ENCODE measurements at places on chromosomes 16 and 17.

GRCh38 chr16:6284731-6285130 lies 1047.9 kb upstream of the RBFOX1 start:
- DNase-seq = no peak

DNA sequence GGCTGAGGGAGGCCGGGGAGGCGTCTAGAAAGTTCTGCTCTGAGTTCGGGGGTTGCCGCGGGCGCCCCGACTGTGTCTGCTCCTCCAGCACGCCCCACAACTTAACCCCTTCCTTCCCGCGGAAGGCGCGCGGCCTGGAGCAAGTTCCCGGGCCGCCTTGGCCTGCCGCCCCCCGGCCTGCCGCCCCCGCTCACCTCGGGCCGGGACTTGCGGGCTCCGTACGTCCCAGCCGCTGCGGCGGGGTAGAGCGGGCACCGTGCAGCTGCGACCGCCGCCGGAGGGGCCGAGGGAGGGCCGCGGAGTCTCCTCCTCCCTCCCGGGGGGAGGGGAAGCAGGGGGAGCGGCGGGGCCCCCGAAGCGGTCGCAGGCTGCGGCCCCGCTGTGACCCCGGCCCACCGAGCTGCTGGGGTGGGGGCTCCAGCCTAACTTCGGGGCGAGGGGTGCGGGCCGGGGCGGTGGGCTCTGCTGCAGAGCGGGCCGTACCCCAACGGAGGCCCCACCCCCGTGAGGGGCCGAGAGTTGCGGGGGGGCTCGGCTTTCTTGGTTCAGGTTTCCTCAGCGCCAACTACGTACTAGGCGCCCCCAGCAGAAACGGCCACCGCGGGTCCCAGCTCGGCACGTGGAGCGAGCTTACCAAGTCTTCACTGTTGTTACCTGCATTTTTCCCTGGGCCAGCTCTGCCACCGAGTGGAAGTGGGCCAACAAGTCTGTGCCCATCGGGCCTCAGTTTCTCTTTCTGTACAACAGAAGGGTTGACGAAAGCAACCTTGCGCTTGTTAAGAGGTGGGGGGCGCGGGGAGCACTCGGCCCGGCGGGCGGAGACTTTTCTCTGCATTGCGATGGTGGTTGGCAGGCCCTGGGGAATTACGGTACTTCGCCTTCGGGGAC lies at the start of gene CCDC102A:
Gene CCDC102A (minus strand): TSS at position 266 of the 888 bp plus-strand sequence. CDS start 7,394 bp downstream, outside the sequence.
- no peak for DNase-seq

- DNase-seq = no peak
Observed at GRCh38 chr17:49551221-49552069, 24.2 kb upstream of the NXPH3 start.

DNA sequence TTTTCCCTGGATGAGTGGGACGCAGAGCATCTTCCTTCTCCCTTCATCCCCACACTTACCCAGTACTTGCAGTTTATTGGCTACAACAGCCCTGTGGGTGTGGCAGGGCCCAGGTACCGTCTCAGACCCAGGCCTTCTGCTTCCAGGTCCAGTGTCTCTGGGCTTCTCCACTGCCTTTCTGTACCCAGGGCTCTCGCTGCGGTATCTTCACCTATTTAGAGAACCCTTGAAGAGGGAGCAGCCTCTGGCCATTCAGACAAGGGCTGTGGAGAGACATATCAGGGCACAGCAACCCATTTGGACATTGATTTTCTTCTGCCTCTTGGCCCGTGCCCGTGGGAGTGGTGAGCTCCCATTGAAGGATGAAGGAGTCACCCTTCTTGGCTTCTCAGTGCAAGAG lies 17.3 kb downstream of the TBX4 start:
- DNase-seq = no peak

Measured in fibroblast of mammary gland (primary cell).